Fibroblast of villous mesenchyme (primary cell): ENCODE measurements at places on chromosomes 3 and 15. TPM values are rescaled to one million over a fixed set of nuclear protein-coding genes. Genes with fewer than 3 reads are reported as not detected.
A peak's percentile ranks its signal among the peaks of the same experiment; 100 is the strongest.

DNA sequence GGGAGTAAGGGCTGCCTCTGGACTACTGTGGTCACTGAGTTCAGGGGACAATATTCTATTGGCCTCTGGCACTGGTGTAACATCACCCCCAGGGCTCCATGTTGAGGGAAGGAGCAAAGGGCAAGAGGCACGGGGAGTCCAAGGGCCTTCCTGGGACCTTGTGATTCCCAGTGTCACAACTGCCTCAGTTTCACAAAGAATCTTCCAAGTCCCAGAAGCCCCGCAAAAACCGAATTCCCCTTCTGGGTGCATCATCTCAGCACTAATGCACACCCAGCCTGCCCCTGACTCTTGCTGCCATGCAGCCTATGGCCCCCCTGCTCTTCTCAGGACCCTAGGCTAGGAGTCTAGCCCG, 5.5 kb downstream of the AMOTL2 start:
- DNase-seq, result no peak

GRCh38 chr15:77002954-77003912, 8.3 kb downstream of the PSTPIP1 start:
- no peak for DNase-seq

DNA sequence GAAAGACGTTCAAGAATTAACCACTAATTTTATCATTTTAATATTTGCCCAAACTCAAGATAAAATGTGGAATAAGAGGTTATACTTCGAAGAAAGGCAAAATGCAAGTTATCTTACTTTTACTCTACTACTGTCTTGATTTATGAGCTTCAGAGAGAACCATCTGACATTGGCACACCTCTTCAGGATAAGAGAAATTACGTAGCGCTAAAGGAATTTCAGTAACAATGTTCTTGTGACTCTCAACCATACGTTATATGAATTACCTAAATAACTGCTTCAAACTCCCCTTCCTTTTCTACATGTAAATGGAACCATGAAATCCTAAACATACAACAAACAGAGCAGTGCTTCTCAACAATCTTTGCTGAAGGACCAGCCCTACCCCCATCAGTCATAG, 96.8 kb downstream of the ZNF385D start:
- no peak for DNase-seq

DNA sequence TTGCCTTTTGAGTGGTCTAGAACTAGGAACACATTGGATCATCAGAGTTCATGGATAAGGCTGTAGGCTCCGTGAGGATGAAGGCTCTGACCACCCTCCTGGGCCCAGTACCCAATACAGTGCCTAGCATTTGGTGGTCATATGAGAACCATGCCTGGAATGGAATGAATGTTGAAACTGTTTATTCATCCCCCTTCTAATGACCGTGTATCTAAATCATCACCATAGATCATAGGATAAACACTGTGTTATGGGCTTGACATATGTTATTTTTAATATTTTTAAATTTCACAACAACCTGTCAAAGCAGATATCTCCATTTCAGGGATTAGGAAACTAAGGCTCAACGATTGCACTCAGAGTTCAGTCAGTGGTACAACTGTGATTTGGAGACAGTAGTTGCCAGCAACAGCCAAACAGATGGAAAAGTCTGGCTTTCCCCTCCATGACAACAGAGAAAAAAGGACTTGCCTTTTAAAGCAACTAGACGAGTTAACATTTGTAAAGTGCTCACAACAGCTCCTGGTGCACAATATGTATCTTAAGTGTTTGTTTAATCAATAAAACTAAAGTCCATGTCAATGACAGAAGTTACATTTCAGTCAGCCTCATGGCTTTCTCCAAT, 89.6 kb downstream of the TMEM266 start:
- peak; percentile 55 for DNase-seq

DNA sequence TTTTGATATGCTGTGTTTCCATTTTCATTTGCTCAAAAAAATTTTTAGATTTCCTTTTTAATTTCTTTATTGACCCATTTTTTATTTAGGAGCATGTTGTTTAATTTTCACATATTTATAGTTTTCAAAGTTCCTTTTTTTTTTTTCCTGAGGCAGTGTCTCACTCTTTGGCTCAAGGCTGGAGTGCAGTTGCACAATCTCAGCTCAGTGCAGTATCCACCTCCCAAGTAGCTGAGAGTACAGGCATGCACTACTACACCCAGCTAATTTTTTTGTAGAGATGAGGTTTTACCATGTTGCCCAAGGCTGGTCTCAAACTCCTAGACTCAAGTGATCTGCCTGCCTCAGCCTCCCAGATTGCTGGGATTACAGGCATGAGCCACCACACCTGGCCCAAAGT, 36.2 kb downstream of the PFN2 start:
- peak; percentile 67 for DNase-seq

DNA sequence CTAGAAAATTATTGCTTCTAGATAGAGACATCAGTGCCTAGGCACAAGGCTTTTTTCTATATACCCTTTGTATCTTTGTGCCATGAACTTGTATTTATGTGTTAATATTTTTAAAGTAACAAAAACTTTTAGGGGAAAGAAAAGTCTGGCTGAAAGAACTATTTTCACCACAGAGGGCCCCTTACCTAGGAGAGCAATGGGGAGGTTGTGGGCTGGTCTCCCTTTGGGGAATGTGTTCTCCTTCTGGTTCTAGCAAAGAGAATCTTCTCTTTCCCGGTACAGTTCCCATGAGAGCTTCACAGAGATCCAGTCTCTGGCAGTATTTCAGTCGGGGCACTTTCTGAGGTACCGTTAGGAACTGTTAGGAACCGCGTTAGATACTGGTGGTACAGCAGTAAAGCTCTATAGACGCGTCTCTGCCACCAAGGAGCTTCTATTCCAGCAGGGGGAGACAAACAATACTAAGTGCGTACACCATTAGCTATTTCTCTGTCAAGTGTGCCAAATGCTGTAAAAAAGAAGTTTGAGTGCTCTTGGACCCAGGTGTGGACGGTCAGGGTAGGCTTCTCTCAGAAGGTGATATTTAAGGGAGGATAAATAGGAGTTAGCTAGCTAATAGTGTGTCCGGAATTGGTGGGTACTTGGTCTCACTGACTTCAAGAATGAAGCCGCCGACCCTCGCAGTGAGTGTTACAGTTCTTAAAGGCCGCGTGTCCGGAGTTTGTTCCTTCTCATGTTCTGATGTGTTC, 4.6 kb upstream of the EPB42 start:
- peak; percentile 64 for DNase-seq

DNA sequence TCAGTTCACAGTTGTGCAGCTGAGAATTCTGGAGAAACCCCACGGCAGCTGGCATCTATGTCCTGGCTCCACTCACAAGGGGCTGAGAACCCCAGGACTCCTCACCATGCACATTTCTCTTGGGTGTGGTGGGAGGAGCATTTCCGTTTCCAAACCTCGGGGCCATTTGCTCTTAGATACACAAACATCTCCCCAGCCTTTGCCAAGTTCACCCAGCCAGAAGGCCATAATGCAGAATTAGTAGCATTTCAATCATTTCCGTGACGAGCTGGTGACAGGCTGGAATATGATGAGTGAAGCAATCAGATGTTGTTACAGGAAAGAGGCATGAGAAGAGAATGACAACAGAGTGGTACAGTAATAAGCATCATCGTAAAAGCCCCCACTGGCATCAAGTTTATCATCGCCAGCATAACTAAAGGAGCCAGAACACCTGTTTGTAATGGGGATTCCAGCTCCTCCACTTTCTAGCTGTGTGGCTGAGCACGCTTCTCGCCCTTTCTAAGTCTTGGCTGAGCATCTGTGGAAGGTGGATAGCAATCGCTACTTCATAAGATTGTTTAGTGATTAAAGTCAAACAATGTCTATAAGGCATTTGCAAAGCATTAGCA, 82.0 kb downstream of the LIPC start:
- DNase-seq, result no peak

DNA sequence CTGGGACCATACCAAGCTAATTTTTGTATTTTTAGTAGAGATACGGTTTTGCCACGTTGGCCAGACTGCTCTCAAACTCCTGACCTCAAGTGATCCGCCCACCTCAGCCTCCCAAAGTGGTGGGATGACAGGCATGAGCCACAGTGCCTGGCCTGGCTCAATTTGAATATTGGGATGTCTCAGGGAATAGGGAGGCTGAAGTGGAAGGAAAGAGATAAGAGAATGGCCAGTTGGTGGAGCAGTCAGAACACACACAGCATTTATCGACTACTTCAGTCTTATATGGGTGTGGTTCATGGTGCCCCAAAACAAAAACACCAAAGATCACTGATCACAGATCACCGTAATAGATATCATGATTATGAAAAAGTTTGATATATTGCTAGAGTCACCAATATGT, 144.4 kb downstream of the GMNC start:
- no peak for DNase-seq

- DNase-seq, result peak; percentile 62
These were observed 199.5 kb upstream of the LMCD1 start for GRCh38 chr3:8301977-8302735.

GRCh38 chr15:56734013-56734635, 815 bp upstream of the ZNF280D start:
- no peak for DNase-seq

DNA sequence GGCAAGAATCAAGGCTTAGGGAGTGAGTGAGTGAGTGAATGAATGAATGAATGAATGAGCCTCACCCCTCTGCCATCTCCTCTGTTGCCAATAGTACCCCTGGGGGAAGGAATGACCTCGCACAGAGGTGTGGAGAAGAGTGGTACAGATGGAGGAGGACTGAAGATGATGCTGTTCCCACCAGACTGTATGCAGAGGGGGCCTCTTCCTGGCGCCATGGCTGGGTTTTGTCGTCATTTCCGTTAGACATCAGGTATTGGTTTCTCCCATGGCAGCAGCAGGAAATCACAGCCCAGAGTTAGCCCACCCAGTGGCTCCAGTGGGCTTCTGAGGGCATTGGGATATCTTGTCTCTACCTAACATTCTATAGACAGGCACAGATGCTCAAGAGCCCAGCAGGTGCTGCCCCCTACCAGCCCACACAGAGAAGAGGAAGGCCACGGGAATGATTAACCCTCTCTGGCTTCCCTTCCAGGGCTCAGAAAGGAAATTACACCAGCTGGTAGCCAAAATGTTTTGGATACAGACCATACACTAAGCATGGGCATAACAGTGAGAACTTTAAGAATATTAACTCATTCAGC, 109.8 kb upstream of the SLC6A11 start:
- no peak for DNase-seq

DNA sequence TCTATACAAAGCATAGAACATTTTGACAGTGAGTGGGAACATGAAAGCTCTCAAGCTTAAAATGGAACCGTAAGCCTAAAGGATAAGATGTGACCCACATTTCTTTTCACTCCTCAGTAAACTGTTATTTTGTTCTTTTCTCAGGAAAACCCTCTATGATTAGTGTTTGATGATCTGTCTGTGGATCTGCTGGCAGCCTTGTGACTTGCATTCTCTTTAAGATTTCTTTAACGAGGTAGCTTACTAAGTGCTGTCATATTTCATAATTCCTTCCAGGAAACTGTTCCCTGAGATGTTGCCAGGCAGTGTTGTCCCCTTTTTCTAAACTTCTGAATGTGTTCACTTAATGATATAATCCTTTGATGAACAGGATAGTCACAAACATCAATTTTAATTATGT, 167.6 kb downstream of the PYDC2 start:
- no peak for DNase-seq

GRCh38 chr3:19107719-19108118, 40.6 kb upstream of the KCNH8 start:
- DNase-seq, result no peak

DNA sequence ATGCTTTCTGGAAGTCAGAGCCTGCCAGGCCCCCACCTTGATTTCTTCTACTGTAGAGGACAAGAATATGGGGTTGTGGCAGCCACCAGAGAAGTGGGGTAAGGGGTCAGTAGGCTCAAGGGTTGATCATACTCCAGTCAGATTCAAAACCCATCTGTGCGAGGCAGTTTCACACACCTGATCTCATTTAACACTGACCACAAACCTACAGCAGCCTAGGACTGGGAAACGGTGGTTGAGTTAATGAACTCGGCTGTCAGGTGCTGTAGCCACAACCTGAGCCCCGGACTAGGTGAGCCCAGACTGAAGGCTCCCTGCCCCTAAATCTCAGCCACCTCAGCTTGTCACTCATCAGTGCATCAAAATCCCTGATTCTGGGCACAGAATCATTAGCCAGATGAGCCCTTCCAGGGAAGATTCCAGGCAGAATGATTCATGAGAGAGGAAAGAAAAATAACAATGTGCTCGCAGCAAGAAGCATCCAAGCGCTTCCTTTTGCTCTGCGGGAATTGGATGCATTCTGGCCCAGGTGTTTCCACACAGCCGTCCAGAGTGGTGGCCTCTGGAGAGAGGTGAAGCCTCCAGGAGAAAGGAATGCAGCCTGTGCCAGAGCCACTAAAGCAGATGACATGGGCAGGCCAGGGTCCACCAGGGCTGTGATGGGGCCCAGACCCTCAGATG, 102.1 kb downstream of the SRGAP3 start:
- DNase-seq, result no peak

GRCh38 chr15:31065824-31066223, 35.7 kb downstream of the TRPM1 start:
- no peak for DNase-seq

DNA sequence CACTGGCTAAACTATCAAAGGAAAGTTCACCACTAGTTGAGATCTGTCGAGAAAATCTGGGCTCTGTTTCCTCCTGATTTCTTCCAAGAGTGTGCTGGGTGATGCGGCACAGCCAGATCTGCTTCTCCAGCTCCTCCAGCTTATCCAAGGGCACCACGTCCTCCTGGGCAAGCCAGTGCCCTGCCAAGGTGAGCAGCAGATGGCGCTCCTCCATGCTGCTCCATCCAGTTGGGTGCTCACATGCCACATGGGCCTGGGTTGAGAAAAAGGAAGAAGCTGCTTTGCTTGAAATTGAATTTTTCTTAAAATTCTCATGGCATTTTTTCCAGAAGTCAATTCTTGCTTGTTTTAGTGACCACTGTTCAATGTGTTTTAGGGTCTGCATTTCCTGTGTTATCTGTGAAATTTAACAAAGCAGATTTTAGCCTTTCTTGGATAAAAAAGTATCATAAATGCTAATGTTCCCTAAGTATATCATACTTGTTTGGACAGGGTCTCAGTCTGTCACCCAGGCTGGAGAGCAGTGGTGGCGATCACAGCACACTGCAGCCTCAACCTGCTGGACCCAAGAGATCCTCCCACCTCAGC, 47.3 kb downstream of the EIF3J start:
- peak; percentile 19 for DNase-seq

DNA sequence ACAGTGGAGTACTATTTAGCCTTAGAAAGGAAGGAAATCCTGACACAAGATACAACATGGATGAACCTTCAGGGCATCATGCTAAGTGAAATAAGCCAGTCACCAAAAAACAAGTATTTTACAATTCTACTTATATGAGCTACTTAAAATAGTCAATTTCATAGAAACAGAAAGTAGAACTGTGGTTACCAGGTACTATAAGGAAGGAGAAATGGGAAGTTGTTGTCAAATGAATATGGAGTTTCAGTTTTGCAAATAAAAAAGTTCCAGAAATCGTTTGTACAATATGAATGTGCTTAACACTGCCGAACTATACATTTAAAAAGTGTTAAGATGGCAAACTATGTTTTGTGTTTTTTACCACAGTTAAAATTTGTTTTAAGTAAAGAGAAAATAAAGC, 26.8 kb downstream of the TRANK1 start:
- DNase-seq, result no peak

GOLGA8O gene
- 0.43 and 0.64 TPM in 2 replicates for total RNA-seq

LRRN1 gene
- under 0.01 TPM in 2 replicates for total RNA-seq

OCA2 gene
- under 0.01 TPM in 1 of 2 replicates, not detected in the other for total RNA-seq

GABRB3 gene
- under 0.01 and 2.2 TPM in 2 replicates for total RNA-seq

ZNF662 gene
- total RNA-seq, result 3.5 and 3.9 TPM in 2 replicates

CPLX3 gene
- not detected in 2 replicates for total RNA-seq

ATP13A5 gene
- not detected in 2 replicates for total RNA-seq

MESP2 gene
- total RNA-seq, result 0.32 and 0.43 TPM in 2 replicates

FBXW12 gene
- not detected in 2 replicates for total RNA-seq
